ENCODE measurements at places on chromosomes 3 and 15. TPM values are rescaled to one million over a fixed set of nuclear protein-coding genes. Genes with fewer than 3 reads are reported as not detected.

- no peak for DNase-seq
Observed at GRCh38 chr3:166195808-166196207, 358.6 kb upstream of the BCHE start.

DNA sequence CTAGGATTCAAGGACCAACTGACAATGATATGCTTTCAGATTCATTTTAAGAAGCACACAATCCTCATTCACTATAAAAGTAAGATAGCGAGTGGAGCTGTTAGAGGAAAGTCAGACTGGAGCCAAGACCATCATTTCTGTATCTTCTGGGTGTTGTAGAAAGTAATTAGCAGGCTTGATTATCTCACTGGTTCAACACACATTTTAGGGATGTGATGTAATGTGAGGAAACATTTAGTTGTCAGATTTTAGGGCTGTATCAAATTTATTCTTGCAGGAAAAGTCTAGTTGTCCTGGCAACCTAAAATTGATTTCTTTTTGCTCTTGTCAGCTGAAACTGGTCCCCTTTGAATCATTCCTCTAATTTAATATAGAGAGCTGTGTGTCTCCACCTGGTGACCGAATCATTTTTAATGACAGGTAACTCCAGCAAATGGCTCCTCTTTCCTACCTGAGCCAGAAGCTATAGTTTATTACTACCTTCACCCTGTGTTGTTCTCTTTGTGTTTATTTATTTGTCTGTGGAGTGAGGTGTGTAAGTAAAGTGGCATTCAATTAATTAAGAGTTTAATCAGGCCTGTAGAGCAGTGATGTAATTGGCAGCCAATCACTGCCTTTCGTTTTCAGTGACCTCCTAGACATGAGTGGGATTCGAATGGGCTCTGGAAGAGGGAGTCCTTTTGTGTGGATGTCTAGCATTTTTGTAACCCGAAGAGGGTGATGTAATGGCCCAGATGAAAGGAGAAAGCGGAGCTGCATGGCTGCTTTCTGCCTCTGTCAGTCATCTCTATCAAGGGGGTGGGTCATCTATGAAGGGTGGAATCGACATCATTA is 125.8 kb downstream of the LPP start:
- DNase-seq = no peak

DNA sequence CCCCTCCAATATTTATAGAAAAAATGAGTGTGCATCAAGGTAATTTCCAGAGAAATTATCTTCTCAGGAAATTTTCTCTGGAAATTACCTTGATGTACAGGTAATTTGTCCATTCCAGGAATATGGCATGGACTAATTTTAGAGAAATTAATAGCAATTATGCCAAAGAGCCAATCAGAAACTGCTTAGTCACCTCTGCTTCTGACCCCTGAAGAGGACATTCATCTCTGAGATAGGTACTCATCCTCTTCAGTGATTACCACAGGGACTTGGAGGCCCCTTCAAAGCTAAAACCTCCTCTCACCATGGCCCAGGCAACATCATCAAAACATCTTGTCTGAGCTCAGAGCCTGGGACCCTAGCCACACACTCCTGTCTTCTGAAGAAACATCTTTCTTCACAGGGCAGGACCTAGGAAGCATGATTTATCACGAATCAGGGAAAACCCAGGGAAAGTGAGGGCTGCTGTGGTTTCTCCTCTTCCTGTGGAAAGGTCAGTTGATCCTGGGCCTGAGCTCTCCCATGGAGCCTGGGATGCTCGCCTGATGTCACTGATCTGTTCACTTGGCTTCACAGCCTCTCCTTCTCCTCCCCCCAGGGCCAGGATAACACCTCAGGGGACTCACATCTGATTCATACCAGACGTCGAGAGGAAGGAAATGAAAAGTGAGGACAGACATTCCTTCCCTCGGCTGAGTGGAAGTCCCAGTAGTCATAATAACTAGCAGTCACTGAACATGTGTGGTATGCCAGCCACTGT is 210.5 kb downstream of the DTWD1 start:
- no peak for DNase-seq

DNA sequence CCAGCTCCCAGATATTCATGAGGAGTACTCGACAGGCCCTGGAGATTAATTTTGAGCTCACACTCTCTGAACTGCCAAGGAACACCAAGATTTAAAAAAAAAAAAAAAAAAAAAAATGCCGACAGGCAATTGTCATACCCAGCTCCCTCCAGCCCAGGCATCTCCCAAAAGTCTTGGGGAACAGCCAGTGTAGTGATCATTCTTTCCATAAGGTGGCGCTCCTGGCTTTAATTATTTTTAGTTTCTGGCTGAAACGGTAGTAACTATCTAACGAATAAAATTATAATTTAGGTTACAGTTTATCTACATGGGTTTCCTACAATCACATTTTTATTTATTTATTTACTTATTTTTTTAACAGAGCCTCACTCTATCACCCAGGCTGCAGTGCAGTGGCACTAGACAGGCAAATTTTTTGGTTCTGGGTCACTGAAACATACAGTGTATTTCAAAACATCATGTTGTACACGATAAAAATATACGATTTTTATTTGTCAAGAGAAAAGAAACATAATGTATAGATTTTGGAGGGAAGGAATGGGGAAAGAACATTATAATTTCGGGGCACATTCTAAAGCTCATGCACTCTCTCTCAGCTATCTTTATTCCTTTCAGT is 157.3 kb downstream of the ADAMTS9 start:
- DNase-seq = no peak

GRCh38 chr3:50405249-50405648 is 45.9 kb upstream of the TMEM115 start:
- no peak for DNase-seq

DNA sequence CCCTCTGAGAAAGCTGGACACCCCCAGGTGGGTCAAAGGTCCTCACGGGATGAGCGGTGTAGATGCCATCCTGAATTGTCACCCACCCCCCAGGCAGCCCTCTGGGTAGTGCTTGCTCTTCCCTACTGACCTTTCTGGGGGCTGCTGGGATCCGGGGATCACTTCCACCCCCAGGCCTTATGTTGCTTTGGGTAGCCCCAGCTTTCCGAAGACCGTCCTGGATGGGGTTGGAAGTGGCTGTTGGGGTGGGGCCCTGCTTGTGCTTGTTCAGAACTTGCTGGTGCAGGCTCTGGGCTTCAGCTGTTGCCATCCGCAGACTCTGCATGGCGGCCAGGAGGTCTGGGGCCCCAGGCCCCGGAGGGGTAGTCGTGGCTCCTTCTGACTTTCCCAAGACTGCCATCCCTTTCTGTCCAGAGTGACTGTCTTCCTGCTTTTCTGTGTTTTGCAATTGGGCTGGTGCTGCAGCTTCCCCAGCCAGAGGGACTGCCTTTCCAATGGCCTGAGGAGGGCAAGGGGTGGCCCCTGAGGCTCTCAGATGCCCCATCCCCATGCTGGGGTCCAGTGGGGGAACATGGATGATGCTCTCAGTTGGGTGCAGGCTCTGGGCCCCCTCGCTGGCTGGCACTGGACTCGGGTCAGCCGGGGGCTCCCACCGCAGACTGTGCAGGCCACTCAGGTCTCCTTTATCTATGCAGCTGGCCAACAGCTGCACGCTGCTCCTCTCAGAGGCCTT is 6.3 kb downstream of the XIRP1 start:
- no peak for DNase-seq

ADAMTSL3 gene
- 0.06 TPM for polyA plus RNA-seq

Measured in AG04450 (cell line).